Right lobe of liver (tissue), 6 donors: ENCODE measurements at places on chromosomes 1 and 21. TPM values are rescaled to one million over a fixed set of nuclear protein-coding genes. Genes with fewer than 3 reads are reported as not detected.

DNA sequence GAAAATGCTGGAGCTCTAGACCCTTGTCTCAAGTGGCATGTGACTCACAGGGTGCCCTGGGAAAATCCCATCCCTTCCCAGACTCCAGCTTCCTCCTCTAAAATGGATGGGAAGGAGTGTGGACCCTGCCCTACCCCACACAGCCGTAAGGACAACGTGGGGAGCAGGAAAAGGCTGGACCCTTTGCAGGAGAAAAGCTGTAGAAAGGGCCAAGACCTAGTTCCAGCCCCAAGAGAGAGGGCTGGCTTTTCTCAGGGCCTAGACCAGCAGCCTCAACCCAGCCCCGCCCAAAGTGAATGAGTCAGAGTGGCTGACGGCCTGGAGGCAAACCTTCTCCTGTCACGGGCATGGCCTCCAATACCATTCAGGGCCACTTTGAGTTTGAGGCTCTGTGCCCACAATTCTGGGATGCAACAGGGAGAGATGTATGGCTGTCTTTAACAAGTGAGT lies 1.1 kb downstream of the LAMB3 start:
- DNase-seq, result no peak

- DNase-seq, result no peak
Measured at GRCh38 chr1:125118147-125118993, 3933.6 kb downstream of the SRGAP2C start.

GRCh38 chr1:55035904-55036303 lies 3.4 kb upstream of the PCSK9 start:
- no peak for DNase-seq

DISP1 gene
- 2.7 TPM for total RNA-seq

DTL gene
- 1.1 TPM for total RNA-seq
